ENCODE measurements at places on chromosomes 12 and 14.

GRCh38 chr14:68808696-68809480 lies 16.0 kb upstream of the ZFP36L1 start:
- DNase-seq: no peak

GRCh38 chr14:24988760-24989159 lies 61.2 kb downstream of the STXBP6 start:
- DNase-seq: no peak

DNA sequence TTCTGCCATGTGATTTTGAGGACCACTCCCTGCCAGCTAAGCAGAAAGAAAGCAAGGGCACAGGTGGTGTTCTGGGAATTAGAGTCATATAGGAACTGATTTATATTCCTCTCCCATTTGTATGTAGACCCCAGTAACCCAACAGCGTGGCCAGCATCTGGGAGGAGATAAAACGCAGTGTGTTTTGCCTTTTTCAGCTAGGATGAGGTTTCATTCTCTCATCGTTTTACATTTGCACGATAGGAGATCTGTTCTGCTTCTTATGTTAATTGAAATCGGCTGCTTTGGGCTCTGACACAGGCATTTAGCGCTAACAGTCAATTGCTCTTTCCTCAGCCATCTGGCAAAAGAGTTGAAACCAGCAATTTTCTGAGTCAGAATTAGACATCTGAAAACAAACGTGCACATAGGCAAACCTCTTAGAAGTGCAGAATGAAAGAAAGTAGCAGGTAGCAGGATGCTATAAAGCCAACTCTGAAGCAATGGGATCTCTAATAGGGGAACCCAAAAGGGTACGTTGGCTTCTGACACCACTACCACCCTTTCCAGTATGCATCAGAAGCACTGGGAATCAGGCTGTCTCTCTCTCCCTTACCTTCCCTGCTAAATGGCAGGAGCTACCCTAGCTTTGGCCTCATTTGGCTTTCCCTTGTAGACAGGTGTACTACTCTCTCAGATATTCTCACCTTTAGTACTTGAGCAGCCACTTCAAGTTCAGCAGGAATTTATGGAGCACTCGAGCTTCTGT lies 219.1 kb downstream of the PHLDA1 start:
- no peak for DNase-seq

GRCh38 chr12:32822344-32822743 lies 66.6 kb upstream of the YARS2 start:
- no peak for DNase-seq

DNA sequence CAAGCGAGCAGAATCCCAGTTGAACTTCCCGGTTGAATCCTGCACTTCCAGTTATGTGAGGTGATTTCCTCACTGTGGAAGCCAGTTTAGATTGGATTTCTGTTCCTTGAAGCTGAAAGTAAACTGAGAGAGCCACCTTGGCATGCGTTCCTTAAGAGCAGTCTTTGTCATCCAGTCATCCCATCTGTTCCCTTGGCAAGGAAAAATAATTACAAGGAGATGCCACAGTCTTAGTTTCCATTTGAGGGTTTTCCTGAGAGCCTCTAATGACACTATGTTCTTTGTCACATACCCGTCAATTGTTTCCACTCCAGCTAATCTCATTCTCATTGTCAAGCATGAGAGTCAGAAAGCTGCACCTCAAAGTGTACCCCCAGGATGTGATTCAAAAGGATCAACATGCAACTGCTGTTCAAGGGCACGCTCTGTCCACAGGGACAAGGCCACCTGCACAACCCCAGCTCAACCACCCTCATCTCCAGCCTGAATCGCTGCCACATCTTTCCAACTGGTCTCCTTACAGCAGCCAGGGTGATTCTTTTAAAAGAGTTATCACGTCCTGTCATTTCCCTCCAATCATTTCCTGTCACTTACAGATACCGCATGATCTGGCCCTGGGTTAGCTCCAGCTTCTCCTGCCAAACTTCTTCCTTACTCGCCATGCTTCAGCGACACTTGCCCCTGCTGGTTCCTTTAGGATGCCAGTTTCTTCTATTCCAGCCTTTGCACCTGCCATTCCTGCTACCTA lies 18.0 kb upstream of the TCP11L2 start:
- DNase-seq: no peak

DNA sequence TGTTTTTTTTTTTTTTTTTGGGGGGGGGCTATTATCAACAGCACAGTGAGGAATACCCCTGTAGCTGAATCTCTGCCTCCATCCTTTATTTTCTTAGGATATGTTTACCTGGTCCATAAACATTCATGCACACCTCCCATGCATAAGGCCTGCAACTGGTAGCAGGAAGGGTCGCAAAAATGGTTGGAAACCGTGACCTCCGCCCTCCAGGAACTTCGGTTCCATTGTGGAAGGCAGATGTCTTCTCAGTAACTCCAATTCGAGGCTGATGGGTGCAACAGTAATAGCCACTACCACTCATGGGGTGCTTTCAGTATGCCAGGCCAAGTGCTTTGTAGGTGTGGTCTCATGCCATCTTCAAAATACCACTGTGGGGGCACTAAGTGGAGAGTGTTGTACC lies 40.2 kb downstream of the ACACB start:
- DNase-seq: no peak

GRCh38 chr12:95177201-95177768 lies 40.0 kb downstream of the FGD6 start:
- DNase-seq: no peak

GRCh38 chr12:78271546-78271945 lies 440.9 kb downstream of the NAV3 start:
- DNase-seq: no peak

Data from skeletal muscle cell (primary cell).